Osteocyte (in vitro differentiated cells): ENCODE measurements at places on chromosomes 12 and 14. TPM values are rescaled to one million over a fixed set of nuclear protein-coding genes. Genes with fewer than 3 reads are reported as not detected.

The NRXN3 gene
- total RNA-seq = 26.4 and 26.5 TPM in 2 replicates

GRCh38 chr14:64806862-64807495 lies 72.7 kb downstream of the SPTB start:
- H3K27me3 ChIP-seq = no peaks in the 10 kb centered on the region
- peaks cover 30% of the 10 kb centered on the region for H3K4me1 ChIP-seq
- H3K4me3 ChIP-seq = no peak overlapping the region
- H3K36me3 ChIP-seq = no peaks in the 10 kb centered on the region

- no peak overlapping the region for H3K27ac ChIP-seq
- no peak overlapping the region for H3K4me3 ChIP-seq
- no peaks in the 10 kb centered on the region for H3K27me3 ChIP-seq
- H3K36me3 ChIP-seq = peaks cover 6% of the 10 kb centered on the region
- DNase-seq = no peak
- peaks cover 5% of the 10 kb centered on the region for H3K4me1 ChIP-seq
Measured at GRCh38 chr12:89469361-89469760, 55.2 kb downstream of the GALNT4 start.

DNA sequence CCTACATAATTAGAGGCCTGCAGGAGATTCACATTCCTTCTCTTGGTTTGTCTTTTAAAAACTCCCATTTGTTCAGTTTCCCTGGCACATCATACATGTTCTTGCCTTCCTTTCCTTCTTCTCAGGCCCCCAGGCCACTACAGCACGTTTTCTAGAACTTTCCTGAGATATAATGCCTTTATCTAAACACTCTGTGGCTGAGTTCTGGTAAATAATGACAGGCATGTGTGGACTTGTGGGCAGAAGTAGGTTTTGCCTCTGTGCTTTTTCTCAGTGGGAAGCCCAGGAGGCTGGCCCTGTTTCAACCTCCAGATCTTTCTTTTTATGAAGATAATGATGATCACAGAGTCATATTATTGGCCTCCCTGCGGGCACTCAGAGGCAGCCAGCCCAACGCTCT lies 117.2 kb downstream of the TMX1 start:
- no peak for DNase-seq
- no peaks in the 10 kb centered on the region for H3K27me3 ChIP-seq
- peak overlapping the region; percentile 83 for H3K27ac ChIP-seq
- H3K4me1 ChIP-seq = peaks cover 32% of the 10 kb centered on the region
- H3K36me3 ChIP-seq = no peaks in the 10 kb centered on the region

DNA sequence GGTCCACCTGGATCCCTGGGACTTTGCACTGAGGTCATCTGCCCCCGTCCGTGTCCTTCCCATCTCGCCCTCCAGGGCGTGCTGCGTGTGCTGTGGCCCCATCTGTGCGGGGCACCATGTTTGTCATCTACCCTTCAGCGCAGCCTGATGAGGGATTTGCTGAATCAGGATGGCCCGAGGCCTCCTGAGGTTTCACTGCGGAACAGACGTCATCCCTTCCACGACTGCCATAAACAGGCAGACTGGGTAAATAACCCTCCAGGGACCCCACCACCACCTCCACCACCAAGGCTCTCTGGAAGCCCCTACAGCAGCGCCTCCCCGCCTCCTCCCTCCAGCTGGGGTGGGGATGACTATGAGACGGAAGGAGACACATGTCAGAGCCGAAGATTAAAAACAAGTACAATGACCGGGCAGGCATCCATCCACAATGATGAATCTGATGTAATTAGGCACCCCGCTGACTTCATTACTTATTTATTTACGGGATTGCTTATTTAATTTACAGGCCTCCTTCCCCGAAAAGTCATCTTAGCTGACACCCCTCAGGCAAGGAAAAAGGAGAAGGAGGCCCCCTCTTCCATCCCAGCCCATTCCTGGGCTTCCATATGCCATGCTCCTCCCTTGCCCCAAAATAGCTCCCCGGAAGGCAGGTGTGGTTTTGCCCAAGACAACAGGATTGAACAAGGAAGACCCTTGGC lies 39.4 kb downstream of the NCOR2 start:
- H3K27ac ChIP-seq = no peak overlapping the region
- H3K27me3 ChIP-seq = no peaks in the 10 kb centered on the region
- no peak for DNase-seq
- H3K36me3 ChIP-seq = peaks cover 16% of the 10 kb centered on the region
- H3K4me3 ChIP-seq = no peak overlapping the region

The SLC4A8 gene
- total RNA-seq = 3.6 and 4.2 TPM in 2 replicates

The DYNLL1 gene
- total RNA-seq = 324 and 325 TPM in 2 replicates

GRCh38 chr12:132761921-132762583 lies 420 bp upstream of the ANKLE2 start:
- peak; percentile 94 for DNase-seq
- peak overlapping the region; percentile 73 for H3K27ac ChIP-seq
- H3K36me3 ChIP-seq = no peaks in the 10 kb centered on the region

DNA sequence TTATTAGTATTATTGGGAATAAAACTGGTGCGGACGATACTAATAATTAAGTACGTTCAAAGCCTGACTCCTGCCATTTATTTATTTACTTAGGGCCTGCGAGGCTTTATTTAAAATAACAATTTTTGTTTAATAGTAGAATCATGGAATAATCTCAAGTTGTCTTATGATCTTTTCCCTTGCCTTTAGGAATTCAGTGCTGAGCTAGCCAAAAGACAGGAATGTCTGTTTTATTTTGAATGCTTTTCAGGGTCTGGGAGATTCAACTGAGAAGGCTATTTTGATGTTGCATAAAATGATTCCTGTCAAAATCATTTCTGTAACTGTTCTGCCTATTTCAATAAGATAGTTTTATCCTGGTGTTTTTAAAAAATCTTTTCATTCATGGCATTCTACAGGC lies 489.8 kb downstream of the EGLN3 start:
- DNase-seq = no peak
- H3K27ac ChIP-seq = peak overlapping the region; percentile 32
- H3K4me1 ChIP-seq = peaks cover 25% of the 10 kb centered on the region

DNA sequence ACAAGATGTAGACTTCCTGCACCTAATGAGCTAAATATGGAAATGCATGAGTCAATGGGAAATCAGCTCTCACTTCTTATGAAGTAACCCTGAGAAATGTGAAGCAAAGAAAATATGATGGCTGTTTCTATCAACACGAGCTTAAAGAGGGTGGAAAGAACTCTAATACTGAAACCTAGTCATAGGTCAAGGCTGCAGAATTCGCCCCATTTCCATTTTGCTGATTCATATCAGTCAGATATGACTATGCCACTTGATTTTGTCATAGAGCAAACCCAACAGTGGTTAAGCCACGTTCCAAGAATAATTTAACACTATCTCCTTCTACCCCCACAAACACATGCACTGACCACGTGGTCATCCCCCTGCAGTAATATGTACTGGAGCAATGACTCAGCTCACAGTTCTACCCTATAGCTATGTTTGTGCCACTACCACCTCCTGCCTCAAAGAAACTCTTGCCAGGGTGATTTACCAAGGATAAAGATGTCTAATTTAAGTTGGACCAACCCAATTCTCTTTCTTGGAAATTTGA lies 157.5 kb downstream of the TMTC3 start:
- H3K27me3 ChIP-seq = no peaks in the 10 kb centered on the region
- DNase-seq = no peak
- no peak overlapping the region for H3K4me3 ChIP-seq
- peaks cover 2% of the 10 kb centered on the region for H3K36me3 ChIP-seq
- peak overlapping the region; percentile 70 for H3K27ac ChIP-seq

GRCh38 chr12:43957732-43958372 lies 122.0 kb downstream of the TMEM117 start:
- peaks cover 3% of the 10 kb centered on the region for H3K27me3 ChIP-seq
- H3K36me3 ChIP-seq = no peaks in the 10 kb centered on the region
- no peak overlapping the region for H3K4me3 ChIP-seq
- H3K27ac ChIP-seq = no peak overlapping the region
- no peaks in the 10 kb centered on the region for H3K4me1 ChIP-seq

DNA sequence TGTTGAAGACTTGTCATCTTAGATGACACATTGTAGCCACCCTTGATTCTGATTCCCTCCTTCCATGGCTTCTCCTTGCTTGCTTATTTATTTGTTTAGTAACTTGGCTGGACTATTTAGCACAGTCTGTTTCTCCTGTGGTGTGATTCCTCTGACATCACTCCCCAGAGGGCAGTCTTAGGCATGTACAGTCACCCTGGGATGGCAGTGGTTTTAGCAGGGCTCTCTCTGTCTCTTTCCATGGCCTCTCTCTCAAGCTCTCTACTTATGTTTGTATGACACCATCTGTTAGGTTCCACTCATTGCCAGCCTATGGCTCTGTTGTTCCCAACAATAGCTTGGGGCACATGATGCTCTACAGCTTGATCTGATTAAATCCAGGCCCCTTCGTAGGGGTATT lies 158.3 kb downstream of the ADGRD1 start:
- no peak for DNase-seq
- H3K4me1 ChIP-seq = peaks cover 28% of the 10 kb centered on the region
- H3K4me3 ChIP-seq = no peak overlapping the region
- no peaks in the 10 kb centered on the region for H3K27me3 ChIP-seq
- H3K27ac ChIP-seq = no peak overlapping the region

GRCh38 chr12:110741341-110742095 lies 1.2 kb downstream of the PPP1CC start:
- H3K27me3 ChIP-seq = no peaks in the 10 kb centered on the region
- DNase-seq = no peak
- H3K4me3 ChIP-seq = peak overlapping the region; percentile 98

DNA sequence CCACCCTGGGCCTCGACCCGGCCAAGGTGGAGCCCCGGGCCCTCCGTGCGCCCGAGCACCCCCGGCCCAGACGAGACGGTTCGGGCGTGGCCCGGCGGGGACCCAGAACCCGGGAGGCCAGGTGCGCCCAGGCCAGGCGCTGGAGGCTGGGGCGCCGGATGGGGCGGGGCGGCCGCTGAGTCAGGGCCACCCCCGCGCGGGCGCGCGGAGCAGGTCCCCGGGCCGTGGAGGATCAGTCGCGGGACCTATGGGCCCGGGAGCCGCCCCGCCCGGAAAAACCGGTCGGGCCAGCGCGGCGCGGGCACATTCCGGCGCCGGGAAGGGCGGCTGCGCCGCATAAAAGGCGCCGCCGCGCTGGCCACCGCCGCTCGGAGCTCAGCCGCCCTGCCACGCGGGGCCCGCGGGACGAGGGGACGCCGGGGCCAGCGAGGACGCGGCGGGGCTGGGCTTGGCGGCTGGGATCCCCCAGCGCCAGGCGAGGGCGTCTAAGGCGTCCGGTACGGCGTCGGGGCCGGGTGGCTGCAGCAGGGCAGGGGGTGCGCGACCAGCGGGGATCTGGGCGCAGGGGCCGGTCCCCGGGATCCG lies 21.5 kb upstream of the KIF26A start:
- DNase-seq = no peak
- no peaks in the 10 kb centered on the region for H3K4me1 ChIP-seq
- H3K36me3 ChIP-seq = no peaks in the 10 kb centered on the region
- H3K27ac ChIP-seq = no peak overlapping the region
- peaks cover 22% of the 10 kb centered on the region for H3K27me3 ChIP-seq

GRCh38 chr12:131028587-131029338 lies 75.1 kb downstream of the ADGRD1 start:
- no peaks in the 10 kb centered on the region for H3K27me3 ChIP-seq
- no peaks in the 10 kb centered on the region for H3K4me1 ChIP-seq
- no peak overlapping the region for H3K27ac ChIP-seq
- H3K36me3 ChIP-seq = no peaks in the 10 kb centered on the region
- no peak overlapping the region for H3K4me3 ChIP-seq

- H3K27me3 ChIP-seq = no peaks in the 10 kb centered on the region
- peaks cover 51% of the 10 kb centered on the region for H3K4me1 ChIP-seq
- H3K4me3 ChIP-seq = no peak overlapping the region
- DNase-seq = no peak
- H3K27ac ChIP-seq = peak overlapping the region; percentile 80
Measured at GRCh38 chr12:46402451-46402850, 29.9 kb upstream of the SLC38A2 start.

DNA sequence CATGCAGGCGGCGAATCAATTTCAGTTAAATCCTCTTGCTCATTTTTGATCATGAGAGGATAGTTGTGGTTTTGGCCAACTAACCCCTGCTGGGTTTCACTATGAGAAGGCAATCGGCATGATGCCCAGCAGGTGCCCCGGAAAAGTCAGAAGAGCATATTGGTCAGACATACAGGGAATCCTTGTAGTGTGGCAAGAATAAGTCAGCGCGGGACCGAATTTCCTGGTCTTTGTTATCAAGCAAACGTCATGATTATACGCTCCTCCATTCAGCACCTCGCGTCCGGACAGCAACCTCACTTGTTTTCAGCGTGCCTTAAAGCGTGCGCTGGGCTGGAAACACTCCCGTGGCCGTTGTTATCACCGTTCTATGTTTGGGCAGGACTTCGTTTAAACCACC lies 1.8 kb downstream of the TBC1D30 start:
- DNase-seq = no peak
- H3K27ac ChIP-seq = no peak overlapping the region
- H3K27me3 ChIP-seq = peaks cover 70% of the 10 kb centered on the region
- no peaks in the 10 kb centered on the region for H3K36me3 ChIP-seq
- peaks cover 23% of the 10 kb centered on the region for H3K4me1 ChIP-seq

The SAMD4A gene
- 36.5 and 39.1 TPM in 2 replicates for total RNA-seq
